Esophagus (tissue), 2 donors: ENCODE measurements at places on chromosomes 1 and 21. TPM values are rescaled to one million over a fixed set of nuclear protein-coding genes. Genes with fewer than 3 reads are reported as not detected.

SFN gene
- polyA plus RNA-seq = 2,440 TPM

ORC1 gene
- 0.96 TPM for polyA plus RNA-seq

DTL gene
- polyA plus RNA-seq = 1.6 TPM

BTBD19 gene
- polyA plus RNA-seq = 8.0 TPM

TAL1 gene
- 0.82 TPM for polyA plus RNA-seq

OLIG1 gene
- polyA plus RNA-seq = 0.01 TPM

PPP2R5A gene
- 29.0 TPM for polyA plus RNA-seq

DNASE2B gene
- not detected for polyA plus RNA-seq

C1QA gene
- 14.6 TPM for polyA plus RNA-seq
